ENCODE measurements at places on chromosomes 7 and 10. TPM values are rescaled to one million over a fixed set of nuclear protein-coding genes. Genes with fewer than 3 reads are reported as not detected.

PKD1L1 gene
- total RNA-seq: 0.08 TPM

ADAM22 gene
- total RNA-seq: 14.0 TPM

PIK3CG gene
- total RNA-seq: not detected

NPC1L1 gene
- 0.30 TPM for total RNA-seq

CREB5 gene
- total RNA-seq: 1.0 TPM

EZH2 gene
- 48.6 TPM for total RNA-seq

CHST3 gene
- total RNA-seq: 21.3 TPM

DNA sequence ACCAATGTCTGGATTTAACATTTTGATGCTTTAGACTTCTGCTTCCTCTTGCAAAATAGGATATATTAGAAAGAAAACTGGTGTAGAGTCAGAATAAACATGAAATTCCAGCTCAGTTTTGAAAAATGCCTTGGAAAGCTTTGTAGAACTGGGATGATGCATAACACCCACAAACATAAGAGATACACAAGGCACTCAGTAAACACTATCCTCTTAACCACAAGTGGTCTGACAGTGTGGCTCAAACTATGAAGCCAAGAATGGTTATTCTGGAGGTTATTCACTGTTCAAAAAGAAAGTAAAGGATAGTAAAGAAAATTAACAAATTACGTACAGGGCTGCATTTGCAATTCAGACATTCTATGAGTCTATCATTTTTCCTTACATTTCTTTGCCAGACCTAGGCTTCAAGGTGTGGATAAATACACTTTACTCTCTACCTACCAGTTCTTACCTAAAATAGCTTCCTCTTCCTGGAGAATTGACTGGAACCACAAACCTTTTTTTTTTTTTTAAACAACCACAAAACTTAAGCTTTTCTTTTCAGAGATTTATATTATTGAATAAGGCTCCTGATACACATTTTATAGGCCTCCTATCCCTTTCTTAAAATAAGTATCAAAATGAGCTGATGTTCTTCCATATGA, 9.0 kb upstream of the RSBN1L start:
- DNase-seq: no peak
- peaks cover 27% of the 10 kb centered on the region for H3K4me1 ChIP-seq
- H3K27me3 ChIP-seq: no peaks in the 10 kb centered on the region

DNA sequence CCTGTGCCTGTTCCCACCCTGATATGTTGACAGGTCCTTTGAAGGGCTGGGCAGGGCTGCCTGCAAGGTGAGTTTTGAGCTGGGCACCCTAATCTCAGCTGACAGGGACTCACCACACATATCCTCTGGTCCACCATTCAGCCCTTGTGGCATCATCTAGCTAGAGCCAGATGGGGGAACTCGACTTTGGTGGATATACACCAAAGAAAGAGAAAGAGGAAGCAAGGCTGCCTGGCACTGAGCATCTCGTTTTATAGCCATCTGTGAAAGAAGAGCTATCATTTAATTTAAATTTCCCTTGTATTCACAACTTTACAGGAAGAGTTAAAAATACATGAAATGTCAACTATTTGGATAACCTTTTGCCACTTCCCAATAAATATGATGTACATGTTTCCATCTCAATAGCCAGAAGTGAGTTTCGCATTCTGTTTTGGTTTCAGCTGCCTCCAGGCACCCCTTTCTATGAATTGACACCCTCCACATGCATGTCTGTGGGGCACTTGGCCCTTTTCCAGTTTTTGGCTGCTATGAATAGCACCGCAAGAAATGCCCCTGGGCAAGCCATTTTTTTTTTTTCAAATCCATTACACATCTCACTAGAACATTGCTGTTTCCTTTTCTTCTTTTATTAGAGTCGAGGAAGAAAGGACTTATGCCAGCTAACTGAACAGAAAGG, 22.9 kb upstream of the GRB10 start:
- no peaks in the 10 kb centered on the region for H3K27me3 ChIP-seq
- no peaks in the 10 kb centered on the region for H3K36me3 ChIP-seq
- H3K4me1 ChIP-seq: peaks cover 28% of the 10 kb centered on the region
- DNase-seq: no peak
- no peak overlapping the region for H3K4me3 ChIP-seq

DNA sequence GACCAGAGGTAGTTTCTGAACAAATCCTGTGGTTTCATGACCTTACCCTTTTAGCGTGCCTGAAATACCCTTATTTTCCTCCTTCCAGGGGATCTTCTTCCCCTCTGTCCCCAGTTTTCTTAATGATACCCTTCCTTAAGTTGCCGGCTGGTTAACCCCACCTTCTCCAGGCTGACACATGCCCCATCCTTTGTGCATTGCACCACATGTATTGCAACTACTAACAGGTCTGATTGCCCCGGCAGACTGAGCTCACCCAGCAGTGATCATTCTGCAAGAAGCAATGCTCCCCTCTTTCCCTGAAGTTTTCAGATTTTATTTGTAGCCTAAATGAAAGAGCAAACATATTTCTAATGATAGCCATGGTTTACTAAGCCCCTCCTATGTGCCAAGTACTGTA, 108.2 kb downstream of the HIP1 start:
- H3K4me1 ChIP-seq: no peaks in the 10 kb centered on the region
- H3K36me3 ChIP-seq: 0 out of 2 replicates have a peak, but pooled peaks cover 3% of the 10 kb centered on the region
- H3K27me3 ChIP-seq: no peaks in the 10 kb centered on the region
- H3K27ac ChIP-seq: no peak overlapping the region
- no peak for DNase-seq

- H3K4me1 ChIP-seq: no peaks in the 10 kb centered on the region
- DNase-seq: no peak
- no peak overlapping the region for H3K27ac ChIP-seq
- no peaks in the 10 kb centered on the region for H3K27me3 ChIP-seq
Measured at GRCh38 chr7:24801883-24802282, 44.6 kb upstream of the GSDME start.

DNA sequence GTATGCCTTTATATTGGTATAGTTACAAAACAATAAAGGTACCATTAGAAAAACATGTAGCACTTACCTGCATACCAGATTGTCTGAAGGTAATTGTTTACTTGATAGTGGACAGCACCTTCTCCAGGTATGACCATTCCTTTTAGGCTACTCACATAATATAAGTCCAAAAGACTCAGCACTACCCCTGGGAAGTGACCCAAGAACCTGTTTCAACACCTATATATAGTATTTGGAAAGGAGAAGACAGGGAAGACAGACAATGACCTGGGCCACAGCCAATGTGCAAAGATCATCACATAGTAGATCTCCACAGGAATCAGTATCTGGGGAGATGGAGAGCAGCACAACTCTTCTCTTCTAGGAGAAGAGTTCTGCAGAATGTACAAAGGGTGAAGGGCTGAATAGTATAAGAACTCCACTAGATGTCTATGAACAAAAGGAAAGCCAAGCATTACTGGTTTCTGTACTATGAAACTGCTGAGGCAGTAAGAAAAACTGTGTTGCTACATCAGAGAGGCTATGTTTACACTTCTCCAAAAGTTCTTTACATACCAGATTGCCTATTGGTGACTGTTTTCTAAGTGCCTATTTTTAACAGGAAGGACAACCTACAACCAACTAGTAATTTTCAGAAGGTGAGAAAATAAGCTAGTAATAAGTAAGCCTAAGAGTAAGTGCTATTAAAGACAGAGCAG, 159.2 kb downstream of the BTAF1 start:
- H3K4me1 ChIP-seq: no peaks in the 10 kb centered on the region
- no peaks in the 10 kb centered on the region for H3K27me3 ChIP-seq
- no peak overlapping the region for H3K4me3 ChIP-seq
- H3K36me3 ChIP-seq: no peaks in the 10 kb centered on the region

GRCh38 chr10:25982107-25982506, 48.1 kb downstream of the MYO3A start:
- no peaks in the 10 kb centered on the region for H3K27me3 ChIP-seq
- H3K4me1 ChIP-seq: no peaks in the 10 kb centered on the region
- no peaks in the 10 kb centered on the region for H3K36me3 ChIP-seq
- no peak overlapping the region for H3K27ac ChIP-seq

DNA sequence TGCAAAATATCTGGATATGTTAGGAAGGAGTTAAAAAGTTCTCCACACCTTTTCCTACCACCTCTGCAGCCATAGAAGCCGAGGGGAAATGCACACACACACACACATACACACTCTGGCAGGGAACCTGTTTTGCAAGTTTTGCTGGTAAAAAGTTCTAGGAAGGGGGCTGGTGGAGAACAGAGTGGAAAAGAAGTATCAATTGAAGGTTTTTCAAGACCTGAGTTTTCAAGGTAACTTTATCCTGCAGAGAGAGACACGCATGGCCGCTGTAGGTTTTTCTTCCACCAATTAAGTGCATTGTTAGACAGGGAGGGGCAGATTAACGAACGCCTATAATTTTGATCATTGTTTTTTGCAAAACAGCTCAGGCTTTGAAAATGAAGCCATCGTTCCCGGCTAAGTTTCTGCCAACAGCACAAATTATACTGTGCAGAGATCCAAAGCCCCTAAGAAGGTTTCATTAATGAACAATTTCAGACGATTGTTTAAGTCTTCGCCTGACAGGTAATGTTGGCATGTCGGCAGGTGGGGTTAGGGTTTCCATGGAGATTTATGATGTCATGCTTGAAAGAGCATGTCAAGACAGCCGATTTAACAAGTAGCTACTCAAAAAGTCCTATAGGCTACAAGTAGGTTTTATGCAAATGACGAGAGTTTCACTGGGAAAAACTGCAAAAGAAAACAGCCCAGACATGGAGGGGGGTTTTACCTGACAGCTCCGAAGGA, 29.7 kb downstream of the KIAA1217 start:
- peak overlapping the region; percentile 55 for H3K27ac ChIP-seq
- H3K4me1 ChIP-seq: peaks cover 19% of the 10 kb centered on the region
- no peaks in the 10 kb centered on the region for H3K27me3 ChIP-seq
- no peaks in the 10 kb centered on the region for H3K36me3 ChIP-seq

DNA sequence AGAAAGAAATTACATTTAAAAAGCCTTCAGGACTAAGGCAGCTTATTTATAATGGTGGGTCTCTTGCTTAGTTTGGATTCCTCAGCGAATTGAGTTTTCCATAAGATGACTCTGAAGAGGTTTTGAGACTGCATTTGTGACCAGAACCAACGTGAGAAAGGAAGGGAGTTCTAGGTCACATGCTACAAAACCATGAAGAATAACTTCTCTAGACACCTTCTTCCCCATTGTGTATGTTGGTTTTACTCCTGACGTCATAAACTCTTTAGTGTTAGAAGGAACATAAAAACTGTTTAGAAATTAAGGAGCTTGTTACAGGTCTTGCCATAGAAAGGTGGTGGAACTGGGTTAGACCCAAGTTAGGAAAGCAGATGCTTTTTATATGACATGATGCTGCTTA, 11.1 kb downstream of the PTPN12 start:
- H3K27ac ChIP-seq: no peak overlapping the region
- no peak overlapping the region for H3K4me3 ChIP-seq
- peaks cover 56% of the 10 kb centered on the region for H3K36me3 ChIP-seq
- H3K27me3 ChIP-seq: no peaks in the 10 kb centered on the region

GRCh38 chr10:26057466-26057865, 123.4 kb downstream of the MYO3A start:
- no peaks in the 10 kb centered on the region for H3K27me3 ChIP-seq
- no peaks in the 10 kb centered on the region for H3K36me3 ChIP-seq

DNA sequence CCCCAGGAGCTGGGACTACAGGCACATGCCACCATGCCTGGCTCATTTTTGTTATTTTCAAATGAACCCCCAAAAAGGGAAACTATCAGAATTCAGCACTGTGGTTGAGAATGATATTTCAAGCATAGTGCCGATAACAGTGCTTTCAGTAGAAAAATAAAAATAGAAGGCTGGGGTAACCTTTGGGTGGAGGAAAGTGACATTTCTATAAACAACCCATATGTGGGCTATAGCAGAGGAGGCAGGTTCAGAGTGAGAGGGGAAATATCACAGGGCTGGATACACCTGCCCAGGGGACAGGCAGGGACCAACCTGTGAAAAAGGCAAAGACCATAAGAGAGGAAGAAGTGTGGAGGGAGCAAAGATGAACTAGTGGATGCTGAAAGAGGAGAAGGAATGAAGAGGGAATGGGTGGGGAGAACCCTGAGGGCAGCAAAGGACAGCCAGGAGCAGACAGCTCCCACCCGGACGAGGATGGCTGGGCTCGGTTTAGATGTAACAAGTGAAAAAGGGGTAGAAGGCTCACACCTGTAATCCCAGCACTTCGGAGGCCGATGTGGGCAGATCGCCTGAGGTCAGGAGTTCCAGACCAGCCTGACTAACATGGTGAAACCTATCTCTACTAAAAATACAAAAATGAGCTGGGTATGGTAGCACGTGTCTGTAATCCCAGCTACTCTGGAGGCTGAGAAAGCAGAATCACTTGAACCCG, 56.5 kb downstream of the MAP3K8 start:
- H3K27ac ChIP-seq: no peak overlapping the region
- H3K4me1 ChIP-seq: peaks cover 34% of the 10 kb centered on the region
- H3K4me3 ChIP-seq: no peak overlapping the region
- DNase-seq: no peak
- no peaks in the 10 kb centered on the region for H3K27me3 ChIP-seq

DNA sequence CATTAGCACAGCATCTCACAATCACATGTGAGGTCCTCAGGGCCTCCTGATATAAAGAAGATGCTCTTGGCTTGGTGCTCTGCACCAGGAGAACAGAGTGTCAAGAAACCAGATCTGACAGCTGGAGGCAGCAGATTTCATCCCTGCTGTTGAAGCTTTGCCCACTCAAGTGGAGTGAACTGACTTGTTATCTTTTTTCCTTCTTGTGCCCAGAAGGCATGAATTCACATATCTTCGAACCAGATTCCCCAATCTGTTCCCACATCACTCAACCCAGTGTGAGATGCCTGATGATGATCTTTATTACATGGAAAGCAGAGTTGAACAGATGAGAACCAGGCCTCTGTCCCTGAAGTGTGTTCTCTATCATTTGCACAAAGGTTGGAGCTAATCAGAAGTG, 521.0 kb downstream of the SORCS1 start:
- H3K27me3 ChIP-seq: no peaks in the 10 kb centered on the region
- no peak for DNase-seq
- no peak overlapping the region for H3K27ac ChIP-seq
- no peaks in the 10 kb centered on the region for H3K36me3 ChIP-seq

GRCh38 chr10:94218493-94219183, 144.1 kb downstream of the NOC3L start:
- H3K27ac ChIP-seq: no peak overlapping the region
- H3K4me3 ChIP-seq: no peak overlapping the region
- no peaks in the 10 kb centered on the region for H3K36me3 ChIP-seq

GRCh38 chr7:48904975-48905374, 19.4 kb upstream of the CDC14C start:
- no peak for DNase-seq
- H3K36me3 ChIP-seq: no peaks in the 10 kb centered on the region
- H3K4me3 ChIP-seq: no peak overlapping the region
- no peaks in the 10 kb centered on the region for H3K4me1 ChIP-seq

DNA sequence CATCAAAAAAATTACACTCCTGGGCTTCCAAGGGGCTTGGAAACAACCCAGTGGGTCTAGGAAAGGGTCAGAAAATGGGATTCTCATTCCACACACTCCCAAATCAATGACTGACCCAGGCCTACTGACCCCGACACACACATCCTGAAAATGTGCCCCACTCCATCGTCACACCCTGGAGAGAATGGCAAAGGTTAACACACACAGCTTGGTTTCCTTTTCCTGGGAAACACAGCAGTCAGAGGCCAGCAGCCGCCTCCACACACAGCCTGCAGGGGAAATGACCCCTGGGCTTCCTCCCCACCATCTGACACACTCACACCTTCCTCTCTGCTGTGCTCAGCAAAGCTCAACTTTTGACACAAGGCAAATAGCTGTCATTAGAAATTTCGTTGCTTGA, 42.9 kb downstream of the SH3PXD2A start:
- no peaks in the 10 kb centered on the region for H3K36me3 ChIP-seq
- H3K4me3 ChIP-seq: no peak overlapping the region
- peaks cover 7% of the 10 kb centered on the region for H3K4me1 ChIP-seq
- no peaks in the 10 kb centered on the region for H3K27me3 ChIP-seq

GRCh38 chr7:11835260-11835659, 3.3 kb upstream of the THSD7A start:
- H3K4me3 ChIP-seq: no peak overlapping the region
- H3K4me1 ChIP-seq: no peaks in the 10 kb centered on the region
- no peak overlapping the region for H3K27ac ChIP-seq
- H3K36me3 ChIP-seq: no peaks in the 10 kb centered on the region
